ENCODE measurements at places on chromosomes 6 and 20.

DNA sequence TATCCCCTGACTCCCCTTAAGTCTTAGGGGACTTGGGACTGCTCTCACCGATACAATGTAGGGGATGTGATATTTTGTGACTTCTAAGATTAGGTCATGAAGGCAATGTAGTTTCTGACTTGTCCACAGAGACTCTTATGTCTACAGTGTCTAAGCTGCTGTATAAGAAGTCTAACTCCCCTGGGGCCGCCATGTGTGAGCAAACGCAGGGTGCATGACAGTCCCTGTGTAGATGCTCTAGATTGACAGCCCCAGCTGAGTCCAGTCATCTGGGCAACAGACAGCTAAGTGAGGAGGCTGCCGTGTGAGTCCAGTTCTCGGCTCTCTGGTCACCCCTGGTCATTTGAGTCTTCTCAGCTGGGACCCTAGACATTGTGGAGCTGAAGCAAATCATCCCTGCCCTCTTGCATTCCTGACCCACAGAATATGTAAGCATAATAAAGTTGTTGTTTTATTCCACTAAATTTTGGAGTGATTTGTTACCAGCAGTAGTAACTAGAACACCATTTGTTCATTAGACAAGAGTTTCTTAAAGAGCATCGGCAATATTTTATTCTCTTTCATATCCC lies 743.3 kb upstream of the CHD6 start:
- no peak for DNase-seq

DNA sequence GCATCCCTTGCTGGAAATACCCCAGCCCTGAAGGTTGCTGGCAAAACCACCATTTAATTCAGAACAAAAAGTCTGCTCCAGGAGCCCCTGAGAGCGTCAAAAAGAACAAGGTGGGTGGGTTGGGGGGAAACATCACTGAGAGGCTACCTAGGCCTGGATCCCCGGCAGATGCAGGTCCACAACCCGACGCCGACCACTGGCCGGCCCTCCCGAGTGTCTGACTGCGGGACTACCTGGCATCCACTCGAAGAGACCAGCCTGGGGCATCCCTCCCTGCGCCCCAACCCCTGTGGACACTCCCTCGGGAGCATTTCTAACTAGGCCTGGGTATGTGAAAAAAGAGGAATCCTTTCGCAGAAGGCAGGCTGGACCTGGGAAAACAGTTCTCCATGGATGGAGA lies 47.2 kb downstream of the FAM209B start:
- DNase-seq: no peak

DNA sequence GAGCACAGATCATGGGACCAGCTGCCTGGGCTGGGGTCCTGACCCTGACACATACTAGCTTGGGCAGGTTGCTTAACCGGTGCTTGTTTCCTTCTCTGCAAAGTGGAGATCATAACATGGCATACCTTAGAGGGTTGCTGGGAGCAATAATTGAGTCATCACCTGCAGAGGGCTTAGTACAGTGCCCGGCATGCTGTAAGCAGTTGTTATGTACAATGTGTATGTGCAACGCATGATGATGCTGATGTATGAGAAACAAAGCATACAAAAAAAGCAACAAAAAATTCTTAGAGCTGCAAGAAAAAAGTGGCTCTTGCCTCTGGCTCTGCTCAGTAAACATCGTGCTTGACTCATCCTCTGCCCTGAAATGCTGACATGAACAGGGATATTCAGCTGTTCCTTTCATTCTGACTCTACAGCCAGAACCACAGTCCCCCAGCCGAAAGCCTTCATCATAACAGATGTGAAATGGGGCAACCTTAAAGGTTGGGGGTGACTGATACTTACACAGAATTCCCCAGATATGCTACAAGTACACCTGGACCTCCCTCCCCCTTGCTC lies 91.7 kb downstream of the CLIC5 start:
- DNase-seq: peak; percentile 16

GRCh38 chr6:79733388-79733787 lies 102.3 kb downstream of the SH3BGRL2 start:
- DNase-seq: no peak

- no peak for DNase-seq
Observed at GRCh38 chr6:650098-650497, 6.8 kb downstream of the HUS1B start.

DNA sequence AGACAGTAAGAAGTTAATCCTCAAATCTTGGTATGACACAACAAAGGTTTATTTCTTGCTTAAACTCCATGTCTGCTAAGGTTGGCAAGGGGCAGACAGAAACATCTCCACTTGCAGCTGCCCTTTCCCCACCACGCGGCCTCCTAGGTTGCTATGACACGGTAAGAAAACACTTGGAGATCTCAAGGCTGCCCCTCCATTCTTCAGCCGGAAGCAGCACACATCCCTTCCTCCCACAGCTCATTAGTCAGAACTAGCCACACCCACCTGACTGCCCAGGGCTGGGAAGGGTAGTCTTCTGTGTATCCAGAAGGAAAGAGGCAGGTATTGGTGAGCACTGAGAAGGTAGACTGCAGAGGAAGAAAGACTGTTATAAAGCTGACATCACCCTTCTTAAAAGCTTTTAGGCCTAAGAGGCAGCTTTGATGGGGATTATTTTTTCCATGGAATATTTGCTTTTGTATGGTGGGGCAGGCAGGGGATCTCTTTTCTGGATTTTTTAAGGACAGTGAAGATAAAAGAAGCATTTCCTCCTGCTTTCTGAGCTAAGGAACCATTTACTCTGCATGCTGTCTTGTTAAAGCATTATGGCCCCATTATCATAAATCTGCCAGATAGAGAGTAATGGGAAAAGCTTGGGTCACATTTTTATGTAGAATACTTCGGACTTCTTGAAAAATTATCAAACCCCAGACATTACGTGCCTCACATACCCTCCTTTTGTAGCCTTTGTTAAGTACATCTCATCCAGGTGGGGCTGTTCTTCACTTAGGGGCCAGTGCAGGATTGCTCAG lies 41.6 kb downstream of the MRAP2 start:
- no peak for DNase-seq

- no peak for DNase-seq
Observed at GRCh38 chr6:20036141-20036677, 176.1 kb downstream of the MBOAT1 start.

GRCh38 chr6:91081452-91082067 lies 494.7 kb upstream of the MAP3K7 start:
- DNase-seq: peak; percentile 40

- no peak for DNase-seq
Observed at GRCh38 chr6:27183060-27183832, 64.3 kb upstream of the PRSS16 start.

DNA sequence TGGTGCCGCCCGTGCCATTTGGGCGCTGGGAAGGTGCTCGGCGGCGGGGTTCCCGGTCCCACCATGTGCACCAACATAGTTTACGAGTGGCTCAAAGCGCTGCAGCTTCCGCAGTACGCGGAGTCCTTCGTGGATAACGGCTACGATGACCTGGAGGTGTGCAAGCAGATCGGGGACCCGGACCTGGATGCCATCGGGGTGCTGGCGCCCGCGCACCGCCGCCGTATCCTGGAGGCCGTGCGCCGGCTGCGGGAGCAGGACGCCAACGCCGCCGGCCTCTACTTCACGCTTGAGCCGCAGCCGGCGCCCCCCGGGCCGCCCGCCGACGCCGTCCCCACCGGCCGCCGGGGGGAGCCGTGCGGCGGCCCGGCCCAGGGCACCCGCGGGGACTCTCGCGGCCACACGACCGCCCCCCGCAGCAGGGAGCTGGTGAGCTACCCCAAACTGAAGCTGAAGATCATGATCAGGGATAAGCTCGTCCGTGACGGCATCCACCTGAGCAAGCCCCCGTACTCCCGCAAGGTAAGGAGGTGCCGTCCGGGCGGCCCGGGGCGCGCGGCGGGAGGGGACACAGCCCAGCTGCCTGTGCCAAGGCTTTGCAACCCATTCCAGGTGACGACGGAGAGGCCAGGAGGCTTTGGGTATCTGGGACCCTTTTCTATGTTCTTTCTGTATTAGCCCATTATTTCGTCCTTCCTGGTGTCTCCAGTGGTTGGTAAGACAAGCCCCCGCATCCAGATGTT lies 547 bp downstream of the SAMD5 start:
- DNase-seq: no peak

- peak; percentile 77 for DNase-seq
Observed at GRCh38 chr20:36384022-36384619, 78.0 kb downstream of the DLGAP4 start.

DNA sequence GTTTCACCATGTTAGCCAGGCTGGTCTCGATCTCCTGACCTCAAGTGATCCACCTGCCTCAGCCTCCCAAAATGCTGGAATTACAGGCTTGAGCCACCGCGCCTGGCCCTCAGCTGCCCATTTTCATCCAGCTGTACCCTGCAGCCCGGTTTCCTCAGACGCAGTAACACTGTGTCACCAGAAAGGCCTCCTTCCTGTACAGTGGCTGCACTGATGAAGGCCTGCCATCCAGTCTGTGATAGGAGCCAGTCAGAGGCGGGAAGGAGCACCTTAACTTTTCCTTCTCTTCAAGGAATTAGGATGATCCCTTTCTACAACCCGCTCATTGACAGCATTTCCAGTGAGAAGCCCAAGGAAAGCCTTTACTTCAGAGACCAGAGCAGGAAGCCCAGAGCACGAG lies 75.9 kb downstream of the GFOD1 start:
- DNase-seq: no peak

DNA sequence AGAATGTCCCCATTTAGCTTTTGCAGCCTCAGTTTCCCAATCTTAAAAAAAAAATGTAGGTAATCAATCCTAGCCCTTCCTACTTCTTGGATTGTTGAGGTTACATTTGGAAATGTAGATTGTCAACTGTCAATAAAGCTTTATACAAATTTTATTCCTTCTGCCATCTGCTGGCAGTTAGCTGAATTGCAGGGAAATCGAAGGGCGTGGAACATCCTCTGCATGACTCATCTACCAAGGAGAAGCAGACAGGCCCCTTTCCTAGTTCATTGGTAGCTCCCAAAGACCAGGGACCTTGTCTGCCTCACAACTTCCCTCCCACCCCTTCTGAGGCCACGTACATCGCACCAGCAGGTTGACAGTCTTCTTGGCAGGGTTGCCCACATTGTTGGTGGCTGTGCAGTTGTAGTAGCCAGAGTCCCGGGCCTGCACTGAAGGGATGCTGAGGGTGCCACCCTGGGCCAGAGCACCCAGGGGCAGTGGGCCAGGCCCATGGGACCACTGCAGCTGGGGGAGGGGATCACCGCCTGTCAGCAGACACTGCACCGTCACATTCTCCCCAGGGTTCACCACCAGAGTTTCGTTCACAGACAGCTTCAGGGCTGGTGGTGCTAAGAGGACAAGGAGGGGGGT lies 43.6 kb downstream of the MDGA1 start:
- DNase-seq: peak; percentile 22

DNA sequence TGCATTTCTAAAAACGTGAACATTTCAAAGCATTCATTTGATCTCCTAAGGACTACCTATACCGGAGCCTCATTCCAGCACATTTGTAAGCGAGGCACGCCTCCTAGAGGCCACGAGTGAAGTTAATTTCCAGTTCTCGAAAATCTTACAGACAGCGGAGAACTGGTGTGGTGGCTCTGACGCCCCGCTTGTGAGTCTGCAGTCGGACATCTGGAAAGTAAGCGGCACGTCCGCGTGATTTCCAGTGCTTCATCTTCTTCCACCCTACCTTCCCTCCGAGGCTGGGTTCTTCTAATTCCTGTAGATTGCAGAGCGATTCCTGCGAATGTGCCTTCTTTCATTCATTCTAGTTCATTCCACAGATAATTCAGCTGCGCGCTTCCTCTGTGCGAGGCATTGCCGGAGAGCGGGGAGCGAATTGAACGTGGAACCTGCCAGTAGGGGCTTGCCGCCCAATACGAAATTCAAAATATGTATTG lies 810 bp upstream of the PRIM2 start:
- peak; percentile 74 for DNase-seq

- peak; percentile 90 for DNase-seq
Observed at GRCh38 chr6:35392111-35392702, 49.8 kb downstream of the PPARD start.

- DNase-seq: no peak
Observed at GRCh38 chr6:106114492-106114891, 28.4 kb downstream of the PRDM1 start.

DNA sequence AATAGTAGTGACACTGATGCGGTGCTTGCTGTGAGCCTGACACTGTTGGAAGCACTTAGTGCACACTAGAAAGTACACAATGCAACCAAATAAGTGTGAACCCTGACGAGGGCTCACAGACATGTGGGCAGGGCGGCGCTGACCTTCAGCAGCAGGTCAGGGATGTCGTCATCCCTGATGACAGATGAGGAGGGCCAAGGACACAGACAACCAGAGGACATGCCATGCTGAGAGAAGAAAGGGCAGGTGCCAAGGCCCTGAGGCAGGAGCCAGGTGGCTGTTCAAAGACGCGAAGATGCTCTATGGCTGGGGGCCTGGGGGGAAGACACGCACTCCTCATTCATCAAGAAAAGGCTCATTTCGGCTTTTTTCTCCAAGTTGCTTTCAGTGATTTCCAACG lies 176.4 kb upstream of the CST7 start:
- no peak for DNase-seq

- no peak for DNase-seq
Observed at GRCh38 chr20:361561-361960, 14.7 kb downstream of the NRSN2 start.

DNA sequence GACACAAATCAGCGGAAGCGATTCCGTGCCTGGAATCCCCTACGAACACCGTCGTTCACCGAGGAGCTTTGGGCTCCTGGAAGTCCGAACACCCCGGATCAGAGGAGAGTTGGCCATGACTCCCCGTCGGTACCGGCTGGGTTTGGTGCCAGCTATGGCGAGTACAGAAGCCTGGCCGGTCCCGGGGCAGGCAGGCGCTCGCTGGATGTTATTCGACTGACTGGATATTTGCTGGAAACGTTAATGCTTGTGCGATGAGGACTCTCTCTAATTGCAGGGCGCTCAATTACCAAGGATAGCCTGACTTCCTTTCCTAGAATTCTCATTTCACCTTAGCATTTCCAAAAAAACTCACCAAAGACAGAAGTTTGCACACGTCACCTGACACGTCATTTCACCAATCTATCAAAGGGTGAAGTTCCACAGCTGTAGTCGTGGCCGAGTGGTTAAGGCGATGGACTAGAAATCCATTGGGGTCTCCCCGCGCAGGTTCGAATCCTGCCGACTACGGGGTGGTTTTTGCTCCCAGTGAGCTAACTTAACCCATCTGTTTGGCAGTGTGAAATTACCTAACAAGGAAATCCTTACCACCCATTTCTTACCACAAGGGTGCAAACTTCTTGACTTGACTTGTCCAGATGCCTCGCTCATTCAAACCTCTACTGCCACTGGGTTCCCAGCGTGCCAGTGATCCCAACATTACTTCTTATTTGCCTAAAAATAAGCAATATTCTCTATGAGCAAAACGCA lies 22.7 kb upstream of the ZNF184 start:
- no peak for DNase-seq

GRCh38 chr6:139135578-139136545 lies 982 bp downstream of the HECA start:
- DNase-seq: peak; percentile 18

- peak; percentile 95 for DNase-seq
Observed at GRCh38 chr20:48538058-48538825, 289.6 kb downstream of the PREX1 start.
